HT1080 (cell line): ENCODE measurements at places on chromosomes 3 and 15. TPM values are rescaled to one million over a fixed set of nuclear protein-coding genes. Genes with fewer than 3 reads are reported as not detected.

DNA sequence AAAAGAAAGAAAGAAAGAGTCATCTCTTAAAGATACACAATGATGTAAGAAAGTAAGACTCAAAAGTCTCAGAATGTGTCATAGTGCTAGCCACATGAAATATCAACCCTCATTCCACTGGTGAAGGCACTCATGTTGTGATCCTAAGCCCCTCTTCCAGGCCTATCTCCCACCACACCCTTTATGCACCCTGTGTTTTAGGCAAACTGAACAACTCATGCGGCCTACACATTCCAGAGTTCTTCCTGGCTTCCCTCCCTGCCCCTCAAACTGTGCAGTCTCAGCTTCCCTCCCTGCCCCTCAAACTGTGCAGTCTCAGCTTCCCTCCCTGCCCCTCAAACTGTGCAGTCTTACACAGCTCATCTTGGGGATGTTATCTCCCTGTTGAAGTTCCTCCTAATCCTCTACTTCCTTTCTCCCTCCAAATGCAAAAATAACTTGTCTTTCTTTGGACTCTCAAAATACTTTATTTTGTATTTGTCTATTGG is 69.0 kb upstream of the FNDC3B start:
- peak; percentile 46 for DNase-seq

DNA sequence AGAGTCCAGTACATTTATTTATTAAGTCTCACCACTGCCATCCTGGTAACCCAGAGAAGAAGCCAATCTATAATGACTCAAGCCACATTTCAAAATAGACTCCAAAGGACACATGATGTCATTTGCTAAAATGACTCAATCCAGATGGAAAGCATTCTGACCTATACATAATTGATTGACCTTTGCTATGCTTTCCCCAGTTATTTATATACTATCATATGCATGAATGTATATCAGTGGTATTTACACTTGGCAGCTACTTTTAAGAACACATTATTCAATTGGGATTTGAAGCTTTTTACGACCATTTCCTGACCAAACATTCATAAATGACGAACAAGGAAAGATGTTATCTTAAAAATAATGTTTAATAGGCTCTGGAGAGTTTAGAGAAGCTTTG is 297.2 kb downstream of the FHIT start:
- DNase-seq, result no peak

DNA sequence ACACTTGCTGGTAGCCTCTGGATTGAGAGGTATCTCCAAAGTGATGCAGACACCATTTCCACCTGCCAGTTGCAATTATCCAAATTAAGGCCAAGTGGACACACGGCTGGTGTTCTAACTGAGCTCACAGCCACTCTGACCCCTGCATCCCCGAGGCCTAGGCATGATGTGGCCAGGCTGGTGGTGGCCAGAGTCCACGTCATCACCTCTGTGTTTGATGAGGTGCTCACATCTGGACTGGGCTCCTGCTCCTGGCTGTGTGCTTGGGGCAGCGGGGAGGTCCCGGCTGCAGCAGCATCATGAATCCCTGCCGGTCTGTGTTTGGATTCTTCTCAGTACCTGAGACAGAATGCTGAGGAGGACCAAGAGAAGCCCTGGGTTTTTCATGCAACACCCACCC is 4.9 kb downstream of the OXTR start:
- no peak for DNase-seq

Gene MESP1
- total RNA-seq, result 0.72 and 1.1 TPM in 2 replicates

Gene LMCD1
- total RNA-seq, result 1.3 and 6.8 TPM in 2 replicates
